ENCODE measurements at places on chromosomes 2 and 18.

- no peak for DNase-seq
These were observed 49.2 kb upstream of the NXPH2 start for GRCh38 chr2:138829326-138829919.

- no peak for DNase-seq
These were observed 993 bp downstream of the COX7A2L start for GRCh38 chr2:42359965-42360483.

DNA sequence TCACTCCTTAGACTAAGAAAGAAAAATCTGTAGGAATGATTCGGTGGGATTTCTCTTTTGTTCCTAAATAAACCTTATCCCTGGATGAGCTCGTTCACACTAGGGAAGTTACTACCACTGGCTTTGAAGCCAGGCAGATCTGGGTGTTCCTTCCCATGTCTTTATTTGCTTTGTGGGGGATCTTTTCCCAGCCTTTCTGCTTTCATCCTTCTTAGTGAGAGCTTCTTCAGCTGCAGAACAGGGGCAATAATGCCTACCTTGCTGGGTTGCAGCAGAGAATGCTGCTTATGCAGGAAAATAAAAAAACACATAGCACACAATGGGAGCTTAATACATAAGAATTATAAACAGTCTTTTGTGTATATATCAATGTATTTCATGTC lies 292.1 kb downstream of the SOX11 start:
- DNase-seq = no peak

DNA sequence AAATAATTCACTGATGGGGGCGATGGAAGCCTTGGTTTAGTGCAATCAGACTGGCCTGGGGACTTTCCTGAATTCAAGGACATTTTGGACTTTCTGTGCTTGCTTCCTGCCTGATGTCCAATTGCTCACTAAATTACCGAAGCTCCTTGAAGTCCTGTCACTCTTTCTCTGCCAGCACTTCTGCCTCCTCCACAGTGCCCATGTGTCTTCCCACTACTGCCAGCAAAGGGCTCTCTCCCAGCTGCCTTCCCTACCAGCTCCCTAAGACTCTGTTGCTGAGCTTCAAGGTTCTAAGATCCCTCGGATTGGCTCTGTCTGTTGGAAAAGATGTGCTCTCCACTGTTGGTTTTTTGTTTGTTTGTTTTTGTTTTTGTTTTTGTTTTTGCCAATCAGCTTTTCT lies 158.1 kb downstream of the MTCL1 start:
- no peak for DNase-seq

DNA sequence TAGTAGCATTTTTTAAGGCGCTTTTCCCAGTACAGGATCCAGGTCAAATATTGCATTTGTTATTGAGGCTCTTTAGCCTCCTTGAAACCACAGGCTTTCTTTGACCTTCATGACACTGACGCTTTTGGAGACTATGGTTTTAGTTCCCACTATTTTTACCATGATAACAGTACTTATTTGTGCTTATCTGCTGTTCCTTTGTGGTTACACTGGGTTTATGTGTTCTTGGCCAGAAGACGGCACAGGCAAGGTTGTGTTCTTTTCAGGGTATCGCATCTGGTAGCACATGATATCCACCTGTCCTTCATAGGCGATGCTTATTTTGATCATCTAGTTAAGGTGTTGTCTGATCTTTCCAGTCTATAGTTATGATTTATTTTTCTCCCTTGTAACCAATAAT lies 16.8 kb upstream of the MBOAT2 start:
- DNase-seq = no peak

DNA sequence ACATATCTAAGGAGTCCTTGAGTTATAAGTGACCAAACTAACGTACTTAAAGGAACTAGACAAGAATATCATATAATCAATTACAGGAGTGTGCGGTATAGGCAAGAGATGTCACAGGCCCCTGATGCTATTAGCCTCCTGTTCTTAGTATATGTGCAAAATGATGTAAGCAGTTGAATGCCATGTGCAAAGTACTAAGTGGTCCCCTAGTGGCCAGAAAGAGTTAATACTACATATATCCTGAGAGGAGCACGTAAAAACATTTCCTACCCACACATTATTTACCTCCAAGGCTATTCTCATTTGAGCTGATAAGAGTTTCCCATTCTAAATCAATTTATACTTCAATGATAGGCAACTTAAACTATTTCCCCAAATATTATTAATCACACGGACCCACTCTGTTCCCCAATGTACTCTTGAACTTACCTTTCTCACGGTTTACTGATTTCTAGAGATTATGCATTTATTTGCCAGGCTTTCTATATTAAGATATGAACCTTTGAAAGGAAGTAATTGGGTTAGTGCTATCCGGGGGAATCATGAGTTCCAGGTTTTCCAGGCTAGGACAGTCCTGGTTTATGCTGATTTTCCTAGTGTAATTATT lies 158.0 kb upstream of the KLHL14 start:
- no peak for DNase-seq

- DNase-seq = no peak
These were observed 430.5 kb upstream of the ETAA1 start for GRCh38 chr2:66966631-66967030.

DNA sequence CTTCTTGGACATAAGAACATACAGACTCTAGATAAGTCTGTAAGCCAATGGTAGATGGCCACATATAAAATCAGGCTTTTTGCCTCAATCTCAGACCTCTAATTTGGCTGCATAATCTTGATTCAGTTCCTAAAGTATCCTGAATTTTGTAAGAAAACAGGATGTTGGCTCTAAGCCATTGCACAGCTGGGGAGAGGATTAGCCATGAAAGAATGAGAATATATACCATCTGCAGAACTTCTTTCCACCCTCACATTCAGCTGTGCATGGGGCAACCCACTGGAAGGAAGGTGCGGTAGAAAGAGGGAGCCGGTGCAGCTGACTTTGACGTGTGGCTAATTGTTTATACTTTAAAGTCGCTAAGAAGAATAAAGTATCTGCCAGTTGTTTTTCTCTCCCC lies 1061.6 kb upstream of the FAM98A start:
- DNase-seq = peak; percentile 0

GRCh38 chr2:98335271-98335670 lies 11.0 kb upstream of the CNGA3 start:
- DNase-seq = no peak

DNA sequence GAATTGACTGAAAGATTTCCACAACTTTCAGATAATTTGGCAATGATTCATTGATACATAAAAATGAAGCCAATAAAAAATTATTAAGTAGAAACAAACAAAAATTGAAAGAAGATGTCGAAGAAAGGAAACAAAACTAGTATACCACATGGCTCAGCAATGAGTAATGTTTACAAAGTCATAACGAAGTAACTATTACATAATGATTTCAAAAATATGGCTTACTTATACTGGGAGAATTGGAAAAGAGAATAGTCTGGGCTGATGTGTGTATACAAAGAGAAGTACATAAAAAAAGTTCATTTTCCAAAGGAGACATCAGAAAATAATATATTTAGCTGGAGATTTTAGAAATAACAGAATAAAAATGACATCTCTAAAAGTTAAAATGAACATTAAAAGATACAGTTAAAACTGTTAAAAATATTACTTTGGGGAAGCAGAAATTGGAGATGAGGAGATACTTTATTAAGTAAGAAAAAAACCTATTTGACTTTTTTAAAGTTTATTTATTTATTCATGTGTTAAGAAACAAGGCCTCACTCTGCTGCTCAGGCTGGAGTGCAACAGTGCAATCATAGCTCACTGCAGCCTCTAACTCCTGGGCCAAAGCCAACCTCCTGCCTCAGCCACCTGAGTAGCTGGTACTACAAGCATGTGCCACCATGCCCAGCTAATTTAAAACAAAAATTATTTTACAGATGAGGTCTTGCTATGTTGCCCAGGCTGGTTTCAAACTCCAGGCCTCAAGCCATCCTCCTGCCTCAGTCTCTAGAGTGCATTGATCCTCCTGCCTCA lies 409.7 kb upstream of the PIK3C3 start:
- no peak for DNase-seq

DNA sequence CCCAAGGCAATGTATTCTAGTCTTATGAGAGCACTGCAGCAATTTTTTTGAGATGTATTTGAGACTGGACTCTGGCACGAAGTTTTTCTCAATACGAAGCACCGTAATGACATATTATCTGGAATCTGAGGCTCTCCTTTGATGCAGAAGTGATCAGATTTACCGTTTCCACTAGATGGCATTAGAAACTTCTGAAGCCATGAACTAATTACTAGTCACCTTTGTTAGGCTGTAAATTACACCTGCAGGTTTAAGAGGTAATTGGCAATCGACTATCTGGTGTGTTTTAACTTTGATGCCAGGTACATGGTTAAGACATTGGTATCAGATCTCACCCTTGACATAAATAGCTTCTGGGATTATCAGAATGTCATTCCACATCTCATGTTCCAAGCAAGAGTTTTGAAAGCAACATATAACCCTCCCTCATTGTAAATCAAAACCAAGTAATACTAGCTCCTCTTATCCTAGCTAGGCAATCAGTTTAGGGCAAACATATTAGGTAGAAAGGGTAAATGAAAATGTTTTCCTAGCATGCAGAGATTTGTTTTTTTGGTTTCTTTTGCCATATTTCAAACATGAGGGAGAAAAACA lies 254.6 kb upstream of the SPRED2 start:
- no peak for DNase-seq

DNA sequence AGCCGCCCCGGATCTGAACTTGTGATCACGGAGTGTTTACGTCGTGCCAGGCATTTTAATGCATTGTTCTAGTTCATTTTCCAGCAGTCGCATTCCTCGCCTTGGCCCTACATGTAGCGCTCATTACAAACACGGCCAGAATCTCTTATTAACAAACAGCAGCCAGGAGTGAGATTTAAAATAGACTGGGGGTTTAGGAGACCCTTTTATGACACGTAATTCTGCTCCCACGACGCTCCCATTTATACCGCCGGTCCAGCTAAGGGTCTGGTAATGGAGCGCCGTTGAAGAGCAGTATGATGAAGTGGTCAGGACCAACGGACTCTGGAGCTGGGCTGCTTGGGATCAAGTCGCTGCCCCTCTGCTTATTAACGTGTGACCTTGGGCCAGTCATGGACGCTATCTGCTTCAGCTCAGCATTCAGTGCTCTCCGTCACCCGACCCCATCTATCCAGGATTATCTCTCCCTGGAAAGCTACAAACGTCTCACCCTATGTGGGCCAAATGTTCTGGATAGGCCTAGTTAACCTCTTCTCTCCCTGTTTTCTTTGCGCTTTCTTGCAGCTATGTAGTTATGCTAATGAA lies 745 bp downstream of the MSH2 start:
- DNase-seq = no peak

- no peak for DNase-seq
These were observed 1.7 kb downstream of the SCN1A start for GRCh38 chr2:166126007-166126639.

DNA sequence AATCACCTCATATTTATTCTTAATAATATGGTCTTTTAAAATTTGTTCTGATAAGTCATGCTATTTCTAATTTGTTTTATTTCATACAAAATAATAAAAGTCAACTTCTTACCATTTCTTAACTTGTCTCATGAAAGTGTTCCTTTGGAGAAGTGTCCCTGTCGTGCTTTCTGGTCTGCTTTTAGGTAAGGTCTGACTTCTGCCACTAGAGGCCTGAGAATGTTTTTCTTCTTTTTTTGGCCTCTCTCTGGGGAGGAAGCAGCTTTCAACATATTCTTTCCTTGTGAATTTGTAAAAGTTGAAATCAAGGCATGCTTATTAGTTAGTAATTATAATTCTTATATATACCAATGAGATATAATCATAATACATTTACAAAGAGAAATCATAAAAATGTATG lies 39.4 kb downstream of the MAP2 start:
- no peak for DNase-seq

- no peak for DNase-seq
These were observed 164.4 kb upstream of the VRK2 start for GRCh38 chr2:57881998-57882888.

DNA sequence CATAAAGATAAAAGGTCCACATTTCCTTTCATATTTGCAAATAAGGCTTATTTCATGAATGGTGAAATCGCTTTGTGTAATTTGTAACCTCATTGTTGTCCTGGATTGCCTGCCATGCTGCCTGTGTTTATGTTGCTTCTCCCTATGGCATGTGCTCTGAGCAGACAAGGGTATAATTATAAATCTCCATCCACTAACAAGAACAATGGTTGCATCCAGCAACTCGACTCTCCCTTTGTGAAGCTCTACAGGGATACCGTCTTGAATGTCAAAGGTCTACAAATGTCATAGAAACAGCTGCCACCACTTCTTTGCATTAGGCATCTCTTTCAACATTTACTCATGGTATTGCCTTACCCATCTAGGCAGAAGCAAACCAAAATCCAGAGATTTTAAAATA lies 209.6 kb downstream of the SLC8A1 start:
- no peak for DNase-seq

GRCh38 chr18:13138420-13139139 lies 80.0 kb upstream of the LDLRAD4 start:
- DNase-seq = no peak

DNA sequence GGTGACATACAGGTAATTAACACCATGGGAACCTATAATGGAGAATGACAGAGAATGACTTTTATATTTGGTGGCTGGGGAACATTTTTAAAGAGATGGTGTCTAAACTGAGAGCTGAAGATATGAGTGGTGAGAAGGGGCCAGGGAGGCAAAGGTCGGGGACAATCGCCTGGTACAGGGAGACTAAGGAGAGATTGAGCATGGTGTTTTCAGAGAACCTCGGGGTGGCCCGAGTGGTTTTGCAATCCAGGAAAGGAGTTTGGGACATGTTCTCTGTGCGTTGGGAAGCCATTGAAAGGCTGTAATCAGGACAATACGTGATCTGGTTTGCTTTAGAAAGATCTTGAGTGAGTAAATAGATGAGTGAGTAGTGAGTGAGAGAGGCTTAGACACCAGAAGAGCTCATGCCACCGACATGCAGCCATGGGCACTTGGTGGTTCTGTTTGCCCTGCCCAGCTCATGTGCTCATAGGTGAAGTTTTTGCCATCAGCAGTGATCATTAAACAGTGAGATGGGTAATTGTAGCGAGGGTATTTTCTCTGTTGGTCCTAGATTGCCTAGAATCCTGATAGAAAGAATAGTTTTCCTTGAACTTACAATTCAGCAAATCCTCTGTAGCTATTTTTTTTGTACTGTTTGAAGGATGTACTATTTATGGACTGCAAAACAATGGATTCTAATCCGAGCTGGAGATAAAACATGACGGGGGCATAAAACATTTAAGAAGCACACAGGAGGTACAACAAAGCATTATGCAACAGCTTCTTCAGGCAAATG lies 114.7 kb downstream of the SH3RF3 start:
- no peak for DNase-seq

- DNase-seq = no peak
These were observed 36.6 kb downstream of the FEZ2 start for GRCh38 chr2:36561237-36561944.

DNA sequence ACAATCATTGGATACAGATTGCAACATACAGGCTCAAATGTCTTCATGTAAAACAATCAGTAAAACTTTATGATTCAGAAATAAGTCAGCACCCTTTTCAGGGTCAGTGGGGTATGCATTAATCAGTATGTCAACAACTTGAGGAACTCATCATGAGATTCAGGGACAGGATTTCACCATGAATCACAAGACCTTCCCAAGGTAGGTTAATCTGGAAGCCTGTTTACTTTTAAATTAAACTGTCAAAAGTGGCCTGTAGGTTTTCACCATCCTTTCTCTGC lies 104.8 kb downstream of the SP100 start:
- DNase-seq = no peak

- DNase-seq = no peak
These were observed 240.5 kb downstream of the BCL2 start for GRCh38 chr18:63079114-63079513.
